ENCODE measurements at places on chromosomes 1 and 21.

DNA sequence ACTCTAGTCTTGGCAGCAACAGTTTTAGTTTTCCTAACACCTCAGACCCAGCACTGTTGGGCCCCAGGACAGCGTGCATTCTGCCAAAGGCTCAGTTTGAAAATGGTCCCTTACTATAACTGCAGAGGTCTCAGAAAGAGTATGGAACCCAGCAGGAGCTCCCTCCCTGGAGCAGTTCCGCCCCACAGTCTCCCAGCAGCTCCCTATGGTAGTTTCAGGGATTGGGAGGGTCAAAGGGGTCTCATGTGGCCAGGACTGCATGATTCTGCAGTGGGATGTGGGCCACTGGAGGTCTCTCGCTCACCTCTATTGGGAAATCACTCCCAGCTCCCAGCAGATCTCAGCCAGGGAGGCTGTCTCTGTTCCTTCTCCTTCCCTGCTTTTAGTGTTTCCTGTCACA is 12.3 kb downstream of the LY9 start:
- no peak for DNase-seq

- DNase-seq: no peak
Observed at GRCh38 chr1:180130651-180131050, 24.0 kb upstream of the QSOX1 start.

- no peak for DNase-seq
Observed at GRCh38 chr1:234837713-234838112, 227.7 kb upstream of the IRF2BP2 start.

- DNase-seq: peak; percentile 55
Observed at GRCh38 chr1:235093696-235094592, 34.7 kb downstream of the TOMM20 start.

- DNase-seq: no peak
Observed at GRCh38 chr1:30043731-30044408, 679.5 kb downstream of the MATN1 start.

DNA sequence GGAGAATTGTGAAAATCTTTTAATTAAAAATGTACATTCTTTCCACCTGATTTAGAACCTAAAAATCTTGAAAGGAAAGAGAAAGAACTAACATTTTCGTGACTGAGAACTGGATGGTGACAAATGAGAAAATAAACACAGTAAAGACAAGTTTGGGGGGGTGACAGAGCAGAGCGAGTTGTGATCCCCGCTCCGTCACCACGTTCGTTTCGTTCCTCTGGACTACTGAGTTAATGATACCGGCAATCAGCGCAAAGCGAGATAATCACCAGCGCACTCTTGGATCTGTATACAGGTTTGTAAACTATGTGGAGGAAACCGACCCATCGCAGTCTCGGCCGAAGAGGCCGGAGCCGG is 31.2 kb upstream of the CFAP126 start:
- no peak for DNase-seq

Data from NCI-H1417 (cell line).